Cortex of kidney (tissue), 1 donor: ENCODE measurements at places on chromosomes 3 and 15.

- DNase-seq, result no peak
Measured at GRCh38 chr3:50525191-50525910, 21.9 kb upstream of the CACNA2D2 start.

DNA sequence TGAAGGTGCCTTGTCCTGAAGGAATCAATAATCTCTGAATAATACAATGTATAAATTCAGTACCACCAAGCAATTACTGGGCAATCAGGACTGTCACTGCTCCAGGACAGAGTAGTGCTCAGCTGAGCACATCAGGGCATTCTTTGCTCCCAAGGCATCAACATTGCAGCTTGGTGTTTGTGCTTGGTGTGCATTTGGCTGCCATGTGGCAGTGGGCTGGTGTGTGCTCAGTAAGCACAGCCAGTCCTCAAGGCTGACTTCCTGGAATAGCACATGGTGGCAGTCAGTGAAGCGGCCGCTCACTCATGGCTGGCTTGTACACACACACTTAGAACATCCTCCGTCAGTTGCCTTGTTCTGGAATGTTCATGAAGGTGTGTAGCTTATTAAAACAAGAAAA, 217.0 kb downstream of the EPHB1 start:
- DNase-seq, result no peak

DNA sequence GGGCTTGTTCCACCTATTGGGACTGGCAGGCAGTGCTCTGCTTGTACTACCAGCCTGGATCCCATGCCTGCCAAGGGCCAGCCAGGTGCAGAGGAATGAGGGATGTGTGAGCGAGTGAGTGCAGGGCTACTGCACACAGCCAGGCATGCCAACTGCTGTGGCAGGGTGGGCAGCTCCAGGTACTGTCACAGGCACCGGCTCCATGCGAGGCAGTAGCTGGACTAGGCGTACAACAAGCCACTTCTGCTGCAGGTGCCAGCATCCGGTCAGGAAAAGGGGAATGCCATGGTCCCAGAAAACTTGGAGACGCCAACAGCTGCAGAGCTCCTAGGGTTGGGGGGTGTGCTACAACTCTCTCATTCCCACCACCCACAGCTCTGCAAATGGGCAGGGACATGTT, 1356.7 kb downstream of the SI start:
- no peak for DNase-seq

DNA sequence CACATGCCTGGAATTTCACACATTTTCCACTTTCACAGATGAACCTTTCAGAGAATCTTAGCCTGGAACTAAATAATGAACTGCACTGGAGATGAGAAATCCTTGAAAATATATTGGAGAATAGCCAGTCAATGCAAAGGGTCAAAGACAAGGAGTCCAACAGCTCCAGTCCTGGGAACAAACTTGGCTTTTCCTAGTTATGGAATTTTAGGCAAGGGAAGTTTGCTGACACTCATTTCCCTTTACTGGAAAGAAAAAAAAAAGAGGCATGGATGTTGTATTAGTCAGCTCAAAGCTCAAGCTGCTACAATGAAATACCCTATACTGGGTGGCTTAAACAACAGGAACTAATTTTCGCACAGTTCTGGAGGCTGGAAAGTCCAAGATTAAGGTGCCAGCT, 690.8 kb upstream of the ARPP21 start:
- no peak for DNase-seq

DNA sequence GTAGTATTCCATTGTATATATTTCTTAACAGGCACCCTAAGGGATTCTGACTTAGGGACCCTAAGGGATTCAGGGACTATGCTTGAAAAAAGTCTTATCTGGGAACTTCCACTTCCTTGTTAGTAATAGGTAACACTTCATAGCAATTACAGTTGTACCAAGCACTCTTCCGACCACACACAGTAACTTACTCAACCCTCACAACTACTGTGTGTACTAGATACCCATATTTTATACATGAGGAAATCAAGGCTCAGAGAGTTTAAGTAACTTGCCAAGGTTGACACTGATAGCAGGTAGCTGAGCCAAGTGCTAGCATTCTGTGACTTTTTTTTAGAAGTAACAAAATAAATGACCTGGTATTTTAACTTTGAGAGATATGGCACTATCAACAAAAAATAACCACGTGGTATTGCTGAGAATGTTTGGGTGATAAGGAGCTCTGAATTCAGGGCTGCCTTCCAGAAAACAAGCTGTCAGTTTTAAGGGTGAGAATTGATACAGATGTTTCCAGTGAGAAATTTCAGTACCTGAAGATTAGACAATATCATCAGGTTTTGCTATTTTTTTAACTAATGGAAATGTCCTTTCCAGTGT, 210.3 kb upstream of the SUCLG2 start:
- DNase-seq, result no peak

DNA sequence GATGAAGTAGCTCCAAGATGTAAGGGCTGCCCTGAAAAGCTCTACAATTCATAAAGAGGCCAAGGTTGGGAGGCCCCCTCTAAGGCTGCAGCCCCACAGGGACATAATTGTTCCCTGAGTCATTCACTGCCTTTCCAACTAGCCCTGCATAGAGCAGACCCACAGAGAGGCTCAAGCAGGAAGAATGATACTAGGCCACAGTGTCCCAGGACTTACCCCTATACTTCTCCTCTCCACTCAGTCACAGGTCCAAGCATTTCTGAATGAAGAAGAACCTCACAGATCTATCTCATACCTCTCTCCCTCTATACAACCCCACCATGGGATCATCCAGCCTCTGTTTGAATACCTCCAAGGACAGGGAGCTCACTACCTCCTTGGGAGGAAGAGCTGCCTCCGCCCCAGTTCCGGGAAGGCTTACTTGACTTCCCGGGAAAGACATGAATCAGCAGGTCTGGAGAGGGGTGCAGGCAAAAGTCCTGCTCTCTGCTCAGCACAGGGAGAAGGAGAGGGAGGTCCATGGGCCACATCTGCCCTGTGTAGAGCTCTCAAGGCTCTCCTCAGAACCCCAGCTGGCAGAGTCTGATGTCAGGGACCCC, 6.9 kb upstream of the SKIC8 start:
- no peak for DNase-seq

DNA sequence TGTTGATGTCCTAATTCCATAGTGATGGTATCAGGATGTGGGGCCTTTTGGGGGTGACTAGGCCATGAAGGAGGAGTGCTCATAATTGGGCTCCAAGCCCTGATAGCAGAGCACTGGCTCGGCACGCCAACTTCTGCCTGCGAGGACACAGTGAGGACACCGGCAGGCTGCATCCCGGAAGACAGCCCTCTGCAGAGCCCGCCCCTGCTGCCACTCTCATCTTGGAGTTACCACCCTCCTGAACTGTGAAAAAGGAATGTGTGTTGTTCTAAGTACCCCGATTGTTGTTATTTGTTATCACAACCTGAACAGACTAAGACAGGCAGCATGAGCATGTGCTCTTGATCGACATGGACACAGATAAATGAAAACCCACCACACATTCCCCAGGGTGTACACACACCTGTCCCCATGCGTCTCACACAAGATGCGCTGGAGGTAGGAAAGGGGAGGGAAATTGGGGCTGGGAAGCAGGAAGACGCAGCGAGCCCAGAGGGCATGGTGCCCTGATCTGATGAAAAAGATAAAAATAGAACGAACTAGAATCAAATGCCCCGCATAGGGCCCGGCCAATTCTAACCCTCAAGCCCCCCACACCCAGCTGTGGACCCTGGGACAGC, 40.1 kb downstream of the RPN1 start:
- no peak for DNase-seq

- no peak for DNase-seq
Measured at GRCh38 chr3:184968115-184968514, 156.1 kb downstream of the VPS8 start.

DNA sequence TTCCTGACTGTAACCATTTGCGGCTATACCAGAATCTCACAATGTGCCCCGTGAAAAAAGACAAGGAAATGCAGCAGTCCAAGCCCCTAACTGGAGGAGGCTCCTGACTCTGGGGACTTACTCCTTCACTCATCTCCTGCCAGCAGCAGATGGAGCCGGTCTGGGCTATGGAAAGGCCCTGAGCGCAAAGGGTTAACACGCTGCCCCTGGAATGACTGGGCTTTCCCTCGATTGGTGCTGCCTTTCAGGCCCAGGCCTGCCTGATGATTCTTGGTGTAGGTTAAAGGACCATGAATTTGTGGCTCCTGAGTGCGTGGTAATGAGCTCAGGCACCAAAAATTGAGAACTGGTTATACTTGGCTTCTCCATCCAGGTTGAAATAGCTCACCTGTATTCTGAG, 42.3 kb upstream of the GALNT15 start:
- no peak for DNase-seq

DNA sequence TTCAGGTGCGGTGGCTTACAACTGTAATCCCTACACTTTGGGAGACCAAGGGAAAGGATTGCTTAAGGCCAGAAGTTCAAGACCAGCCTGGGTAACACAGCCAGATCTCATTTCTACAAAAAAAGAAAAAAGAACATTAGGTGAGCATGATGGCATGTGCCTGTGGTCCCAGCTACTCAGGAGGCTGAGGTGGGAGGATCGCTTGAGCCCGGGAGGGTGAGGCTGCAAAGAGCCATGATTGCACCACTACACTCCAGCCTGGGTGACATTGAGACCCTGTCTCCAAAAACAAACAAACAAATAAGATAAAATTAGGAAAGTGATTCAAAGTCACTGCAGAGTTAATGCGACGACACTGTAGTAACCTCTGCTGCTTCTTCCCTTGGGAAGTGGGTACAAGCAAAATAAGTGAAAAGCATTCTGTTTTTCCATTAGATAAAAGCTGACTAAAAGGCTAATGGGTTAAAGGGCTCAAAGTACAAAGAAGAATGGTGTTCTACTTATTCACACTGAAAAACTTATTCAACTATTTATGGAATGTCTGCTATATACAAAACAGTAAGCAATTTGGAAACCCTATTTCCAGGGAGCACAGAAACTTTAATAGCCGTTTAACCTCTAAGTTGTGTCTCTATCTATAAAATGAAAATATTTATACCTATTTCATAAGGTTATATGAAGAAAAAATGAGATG, 8.0 kb upstream of the RPS27L start:
- DNase-seq, result no peak

GRCh38 chr3:45684327-45684892, 4.8 kb upstream of the SACM1L start:
- no peak for DNase-seq

DNA sequence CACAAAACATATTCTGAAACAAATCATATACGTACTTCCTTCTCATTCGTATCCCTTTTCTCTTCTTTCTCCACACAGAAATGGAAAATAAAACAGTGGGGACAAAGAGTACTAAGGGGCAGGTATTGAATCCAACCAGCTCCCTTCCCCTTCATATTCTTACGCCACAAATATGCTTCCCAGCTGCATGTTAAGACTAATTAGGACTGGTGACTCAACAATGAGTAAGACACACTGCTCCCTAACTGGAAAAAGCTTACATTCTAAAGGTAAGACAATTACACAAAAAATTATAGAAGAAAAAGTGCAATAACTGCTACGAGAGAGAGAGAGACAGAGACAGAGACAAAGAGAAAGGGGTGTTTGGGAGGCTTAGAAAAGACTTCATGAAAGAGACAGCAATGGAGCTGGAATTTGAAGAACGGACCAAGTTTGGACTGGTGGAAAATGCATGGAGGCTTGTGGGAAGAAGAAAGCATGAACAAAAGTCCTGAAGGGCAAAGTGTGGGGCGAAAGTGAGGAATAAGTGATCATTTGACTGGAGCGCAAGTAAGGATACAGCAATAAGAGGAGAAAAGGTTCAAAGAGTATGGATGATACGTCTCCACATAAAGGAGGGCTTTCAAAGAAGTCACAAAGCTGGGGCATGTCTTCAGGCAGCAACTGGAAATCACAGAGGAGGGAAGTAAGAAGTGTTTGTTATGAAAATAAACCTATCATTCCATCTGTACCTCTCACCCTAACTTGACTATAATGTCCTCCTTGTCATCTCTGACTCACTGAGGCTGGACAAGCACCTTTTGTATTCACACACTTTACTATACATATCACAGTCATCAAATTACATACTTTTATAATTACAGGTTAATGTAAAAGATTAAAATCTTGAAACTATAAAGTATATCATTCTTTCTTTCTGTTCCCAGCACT, 49.2 kb downstream of the RYK start:
- DNase-seq, result no peak

DNA sequence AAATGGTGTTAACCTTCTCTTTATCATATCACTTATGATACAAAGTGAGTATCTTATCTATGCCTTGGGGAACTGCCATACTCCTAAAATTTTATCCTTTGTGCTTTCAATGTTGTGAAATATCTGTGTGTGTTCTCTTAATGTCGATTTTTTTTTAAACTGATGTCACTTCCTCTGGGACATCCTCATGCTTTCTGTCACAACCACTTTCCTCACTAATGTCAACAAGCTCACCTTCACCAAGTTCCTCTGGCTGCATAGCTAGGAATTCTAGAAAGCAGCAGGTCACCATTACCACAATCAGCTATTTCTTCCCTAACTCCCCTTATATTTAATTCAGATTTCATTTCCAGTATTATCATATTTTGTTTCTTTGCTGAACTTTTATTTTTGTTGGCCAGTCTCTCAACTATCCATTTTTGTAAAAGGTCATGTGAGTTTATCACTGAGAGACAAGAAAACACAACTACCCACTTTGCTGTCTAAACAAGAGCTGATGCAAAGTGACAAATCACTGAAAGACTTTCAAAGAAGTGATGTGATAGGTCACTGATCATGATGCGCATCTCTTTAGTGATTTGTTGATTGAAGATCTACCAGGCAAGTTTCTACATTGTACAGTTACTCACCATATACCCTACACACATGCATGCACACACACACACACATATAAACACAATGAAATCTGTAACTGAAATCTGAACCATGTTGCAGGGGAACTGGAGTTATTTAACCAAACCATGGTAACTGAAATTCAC, 369.0 kb downstream of the ULK4 start:
- DNase-seq, result no peak

DNA sequence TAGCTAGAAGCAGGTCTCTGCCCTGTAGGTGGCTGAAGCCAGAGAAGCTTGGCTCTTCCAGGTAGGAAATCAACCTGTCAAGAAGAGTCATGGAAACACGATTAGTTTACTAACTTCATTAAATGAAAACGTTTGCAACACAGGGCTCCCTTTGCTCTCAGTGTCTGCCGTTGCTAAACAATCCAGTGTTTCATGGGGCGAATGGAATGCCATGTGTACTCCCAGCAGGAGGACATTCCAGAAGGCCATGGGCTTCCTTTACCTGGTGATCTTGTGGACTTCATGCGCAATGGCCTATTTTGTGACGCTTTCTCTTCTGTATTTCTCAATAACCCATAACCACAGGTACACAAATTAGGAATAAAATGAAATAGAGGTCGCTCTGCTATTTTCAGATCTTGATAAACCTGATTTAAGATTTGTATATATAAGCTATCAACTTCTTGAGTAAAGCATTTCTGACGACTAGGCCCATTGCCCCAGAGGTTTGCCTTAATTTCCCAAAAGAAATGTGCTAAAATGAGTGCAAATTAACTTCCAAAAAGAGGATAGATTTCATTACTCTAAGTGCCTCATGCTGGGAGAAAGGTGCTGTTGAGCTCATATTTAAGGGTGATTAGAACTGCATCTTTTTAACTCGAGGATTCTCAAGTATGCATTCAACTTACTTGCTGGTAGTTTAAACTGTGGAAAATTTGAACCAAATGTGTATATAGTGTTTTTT, 171.0 kb downstream of the EPHA3 start:
- DNase-seq, result no peak
